ENCODE measurements at places on chromosomes 5 and 9.
A peak's percentile ranks its signal among the peaks of the same experiment; 100 is the strongest.

GRCh38 chr5:111996574-111996973 is 239.6 kb upstream of the NREP start:
- DNase-seq: no peak

DNA sequence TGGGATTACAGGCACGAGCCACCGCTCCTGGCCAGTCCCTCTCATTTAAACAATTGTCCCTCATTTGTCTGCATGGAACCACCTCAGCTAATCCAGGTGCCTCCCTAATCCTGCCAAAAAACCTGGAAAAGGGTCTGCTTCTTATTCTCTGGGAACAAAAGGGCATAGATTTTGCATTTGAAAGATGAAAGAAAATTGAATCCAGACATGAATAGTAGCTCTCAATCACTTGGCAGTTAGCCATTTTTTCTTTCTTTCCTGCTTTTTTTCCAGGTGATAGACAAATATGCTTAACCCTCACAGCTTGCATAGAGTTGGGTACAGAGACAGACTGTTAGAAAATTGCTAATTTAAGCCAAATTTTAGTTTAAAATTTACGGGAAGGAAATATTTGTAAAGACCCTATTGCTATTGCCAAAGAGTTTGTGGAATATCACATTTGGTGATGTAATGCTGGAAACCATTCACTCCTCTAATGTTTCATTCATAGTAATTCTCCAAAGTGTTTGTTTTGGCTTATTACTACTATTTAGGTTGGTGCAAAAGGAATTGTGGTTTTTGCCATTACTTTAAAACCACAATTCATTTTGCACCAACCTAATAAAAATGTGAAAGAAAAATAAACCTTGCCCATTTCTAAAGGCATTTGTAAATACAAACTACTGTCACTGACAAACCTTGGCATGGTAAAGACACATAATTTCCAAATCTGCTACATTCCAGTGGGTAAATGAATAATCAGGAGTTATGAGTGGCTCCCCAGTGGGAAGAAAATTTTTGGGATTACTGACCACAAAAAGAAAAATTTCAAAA is 80.5 kb upstream of the JAK2 start:
- no peak for DNase-seq

DNA sequence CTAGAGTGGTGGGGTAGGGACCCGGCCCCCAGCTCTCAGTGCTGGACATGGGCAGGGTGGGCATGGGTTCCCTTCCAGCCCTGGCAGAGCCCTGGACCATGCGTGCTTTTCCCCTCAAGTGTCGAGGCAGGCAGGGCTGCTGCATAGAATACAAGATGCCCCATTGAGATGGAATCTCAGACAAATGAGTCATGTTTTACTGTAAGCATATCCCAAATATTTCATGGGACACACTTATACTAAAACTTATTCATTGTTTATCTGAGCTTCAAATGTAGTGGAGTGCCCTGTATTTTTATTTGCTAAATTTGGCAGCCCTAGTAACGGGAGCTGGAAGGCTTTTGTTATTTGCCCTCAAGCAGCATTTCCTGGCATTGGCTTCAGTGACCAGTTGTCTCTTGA is 3.2 kb upstream of the RNU6ATAC start:
- DNase-seq: no peak

DNA sequence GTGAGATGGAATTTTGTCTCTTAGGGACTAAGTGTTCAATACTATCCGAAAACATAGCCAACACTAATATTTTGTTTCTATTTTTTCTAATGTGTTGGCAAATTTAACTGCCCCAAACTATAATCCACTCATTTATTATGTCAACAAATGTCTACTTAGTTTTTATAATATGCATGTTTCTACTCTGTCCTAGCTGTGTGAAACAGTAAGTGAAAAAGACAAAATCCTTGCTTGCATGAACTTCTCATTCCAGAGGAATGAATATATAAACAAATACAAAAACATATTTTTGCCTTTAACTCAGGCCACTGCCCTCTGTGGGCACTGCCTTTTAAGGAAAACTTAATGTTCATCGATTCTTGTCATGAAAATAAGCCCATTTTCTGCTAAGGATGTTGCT is 1275.4 kb upstream of the CDH18 start:
- no peak for DNase-seq

DNA sequence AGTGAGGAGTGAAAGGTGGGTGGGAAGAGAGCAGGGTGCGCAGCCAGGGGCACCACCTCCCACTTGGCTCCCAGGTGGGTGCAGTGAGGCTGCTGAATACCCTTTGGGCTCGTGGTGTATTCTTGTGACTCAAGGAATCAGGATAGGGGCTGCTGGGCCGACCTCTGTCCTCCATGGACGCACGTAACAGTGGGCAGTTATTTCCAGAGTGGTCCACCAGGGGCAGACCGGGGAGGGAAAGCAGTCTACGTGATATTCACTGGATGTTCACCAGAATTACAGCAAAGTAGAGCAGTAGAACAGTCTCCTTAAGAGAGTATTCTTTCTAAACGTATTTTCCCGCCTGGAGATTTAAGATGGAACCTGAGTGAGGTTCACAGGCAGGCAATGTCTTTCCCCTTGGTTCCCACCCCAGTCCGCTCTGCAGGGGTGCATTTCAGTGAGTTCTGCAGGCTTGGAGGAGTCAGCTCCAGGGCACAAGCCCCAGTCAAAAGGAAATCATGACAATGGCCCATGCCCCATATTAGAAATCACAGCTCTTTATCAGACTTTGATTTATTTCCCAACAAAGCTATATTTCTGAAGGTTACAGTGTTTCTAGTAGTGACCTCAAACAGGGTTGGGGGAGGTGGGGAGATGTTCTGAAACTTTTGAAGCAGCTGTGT is 88.7 kb downstream of the SYK start:
- no peak for DNase-seq

GRCh38 chr5:79493596-79494345 is 20.2 kb downstream of the HOMER1 start:
- DNase-seq: no peak

GRCh38 chr5:132063090-132063911 is 2.8 kb downstream of the IL3 start:
- peak; percentile 90 for DNase-seq

DNA sequence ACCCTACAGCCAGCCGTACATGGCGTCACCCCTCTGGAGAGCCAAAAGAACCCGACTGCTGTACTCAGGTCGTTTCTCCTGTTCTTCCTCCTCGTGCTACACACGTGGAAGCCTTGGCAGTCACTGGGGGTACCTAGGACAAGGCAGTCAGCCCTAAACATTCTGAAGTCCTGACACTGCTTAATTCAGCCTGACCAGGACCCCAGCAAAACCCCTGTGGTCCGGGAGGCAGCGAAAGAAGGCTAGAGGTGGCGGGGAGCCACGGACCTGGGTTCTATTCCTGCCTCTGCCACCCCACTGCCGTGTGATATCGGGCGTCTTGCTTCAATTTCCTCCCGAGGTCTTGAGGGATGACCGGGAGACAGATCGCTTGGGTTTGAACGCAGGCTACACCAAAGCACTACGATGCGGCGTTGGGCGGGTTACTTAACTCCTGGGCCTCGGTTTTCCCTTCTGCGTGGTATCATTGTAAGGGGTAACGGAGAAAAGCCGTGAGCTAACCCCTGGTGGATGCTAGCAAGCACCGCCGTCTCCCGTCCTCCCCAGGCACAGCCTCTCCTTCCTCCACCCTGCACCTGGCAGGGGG is 429 bp upstream of the ARL10 start:
- no peak for DNase-seq

- DNase-seq: no peak
Observed at GRCh38 chr9:98823666-98824334, 16.3 kb downstream of the GALNT12 start.

DNA sequence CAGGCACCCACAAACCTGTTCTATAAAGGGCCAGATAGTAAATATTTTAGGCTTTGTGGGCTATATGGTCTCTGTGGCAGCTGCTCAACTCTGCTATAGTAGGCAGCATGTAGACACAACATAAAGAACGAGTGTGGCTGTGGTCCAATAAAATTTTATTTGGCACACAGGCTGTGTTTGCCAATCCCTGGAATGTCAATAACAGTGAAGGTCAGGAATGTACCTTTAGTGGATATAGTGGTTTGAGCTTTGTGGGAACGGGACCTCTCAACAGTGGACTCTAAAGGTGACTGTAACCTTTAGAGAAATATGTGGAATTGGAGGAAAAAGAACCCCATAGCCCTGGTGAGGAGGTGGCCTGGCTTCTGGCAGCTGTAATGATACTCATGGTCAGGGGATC is 145.2 kb downstream of the MAST4 start:
- no peak for DNase-seq

DNA sequence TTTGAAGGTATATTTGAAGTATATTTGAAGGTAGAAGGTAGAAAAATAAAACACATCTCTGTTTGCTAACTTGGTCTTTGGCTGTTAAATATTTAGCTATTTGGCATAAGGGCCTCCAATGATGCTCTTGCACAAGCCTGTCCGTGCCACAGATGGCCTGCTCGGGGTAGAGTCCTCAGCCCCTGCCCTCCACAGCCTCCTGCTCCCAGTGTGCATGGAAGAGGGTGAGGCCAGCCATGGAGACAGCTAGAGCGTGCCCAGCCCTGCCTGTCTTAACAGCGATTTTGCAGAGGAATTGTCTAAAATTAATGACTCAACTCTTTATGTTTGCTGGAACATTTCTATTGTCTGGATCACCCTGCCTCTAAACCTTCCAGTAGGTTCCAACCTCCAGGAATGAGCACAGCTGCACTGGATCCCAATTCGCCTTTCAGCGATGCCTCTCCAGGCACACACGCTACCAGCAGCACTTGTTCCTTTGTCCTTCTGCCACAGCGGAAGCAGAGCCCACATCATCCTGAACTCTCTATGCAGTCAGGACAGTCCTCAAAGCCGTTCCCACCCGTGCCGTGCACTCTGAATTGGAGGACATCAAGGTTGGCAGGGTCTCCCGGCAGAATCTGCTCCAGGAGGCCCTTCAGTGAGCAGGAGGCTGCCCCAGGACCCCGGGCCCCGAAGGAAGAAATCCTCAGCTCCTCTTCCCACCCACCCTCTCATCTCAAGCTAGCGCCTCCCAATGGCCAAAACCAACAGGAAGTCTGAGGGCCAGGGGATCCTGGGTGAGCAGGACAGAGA is 254.0 kb upstream of the IRX1 start:
- DNase-seq: no peak

DNA sequence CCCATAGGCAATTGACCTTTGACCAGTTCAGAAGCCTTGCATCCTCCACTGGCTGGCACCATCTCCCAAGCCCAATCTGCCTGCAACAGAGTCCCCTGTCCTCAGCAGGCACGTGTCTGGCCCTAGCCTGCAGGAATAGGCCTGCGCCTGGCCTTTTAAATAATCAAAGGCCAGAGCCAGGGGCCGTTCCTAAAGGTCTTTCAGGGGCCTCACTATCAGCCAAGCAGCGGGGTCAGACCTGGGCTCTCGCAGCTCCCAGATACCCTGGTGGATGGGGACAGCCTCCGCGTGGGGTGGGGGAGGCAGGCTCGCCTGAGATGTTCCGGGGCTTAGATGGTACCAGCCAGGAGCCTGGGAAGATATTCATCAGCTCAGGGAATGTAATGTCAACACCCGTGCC is 32.6 kb downstream of the SLC6A3 start:
- no peak for DNase-seq

GRCh38 chr5:179196405-179197079 is 136.4 kb downstream of the ZNF354C start:
- DNase-seq: no peak

GRCh38 chr9:95313010-95313498 is 4.5 kb downstream of the FANCC start:
- DNase-seq: no peak

- no peak for DNase-seq
Observed at GRCh38 chr9:125839317-125839716, 92.1 kb downstream of the PBX3 start.

DNA sequence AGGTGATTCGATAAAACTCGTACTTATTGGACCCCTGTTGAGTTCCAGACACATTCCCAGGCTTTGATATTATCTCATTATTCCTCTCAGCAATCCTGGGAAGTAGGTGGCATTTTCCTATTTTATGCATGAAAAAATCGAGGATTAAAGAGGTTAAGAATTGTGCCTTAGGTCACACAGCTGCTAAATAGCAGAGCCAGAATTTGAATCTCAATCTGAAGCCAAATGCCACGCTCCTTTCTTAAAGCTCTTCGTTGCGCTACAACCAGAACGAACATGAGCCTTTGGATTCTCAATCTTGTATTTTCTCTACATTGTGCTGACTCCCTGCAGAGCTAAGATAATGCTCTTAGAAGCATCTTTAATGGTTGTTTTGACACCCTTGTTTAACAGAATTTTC is 527.8 kb upstream of the TLE4 start:
- DNase-seq: no peak

DNA sequence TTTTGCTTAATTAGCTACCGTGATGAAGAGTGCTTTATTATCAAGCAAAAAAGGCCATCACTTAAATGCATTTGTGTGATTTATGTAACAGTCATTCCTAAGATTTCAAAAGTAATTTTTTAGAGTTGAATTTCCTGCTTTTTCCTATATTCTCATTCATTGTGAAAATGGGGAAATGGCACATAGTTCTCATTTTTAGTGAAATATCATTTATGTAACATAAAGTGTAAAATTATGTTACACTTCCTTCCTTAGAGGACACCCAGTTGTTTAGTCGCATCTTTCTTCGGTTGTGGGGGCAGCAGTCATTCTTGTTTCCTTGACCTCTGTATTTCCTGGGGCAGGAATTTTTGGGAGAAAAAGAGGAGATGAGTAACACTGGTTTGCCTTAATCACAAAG is 142.8 kb downstream of the MAST4 start:
- no peak for DNase-seq

GRCh38 chr5:79241535-79241979 is 5.6 kb downstream of the JMY start:
- DNase-seq: no peak

- no peak for DNase-seq
Observed at GRCh38 chr9:15485836-15486666, 24.7 kb downstream of the PSIP1 start.

- DNase-seq: no peak
Observed at GRCh38 chr5:22928821-22929482, 75.8 kb upstream of the CDH12 start.

GRCh38 chr5:36613241-36613640 is 6.8 kb downstream of the SLC1A3 start:
- DNase-seq: no peak

DNA sequence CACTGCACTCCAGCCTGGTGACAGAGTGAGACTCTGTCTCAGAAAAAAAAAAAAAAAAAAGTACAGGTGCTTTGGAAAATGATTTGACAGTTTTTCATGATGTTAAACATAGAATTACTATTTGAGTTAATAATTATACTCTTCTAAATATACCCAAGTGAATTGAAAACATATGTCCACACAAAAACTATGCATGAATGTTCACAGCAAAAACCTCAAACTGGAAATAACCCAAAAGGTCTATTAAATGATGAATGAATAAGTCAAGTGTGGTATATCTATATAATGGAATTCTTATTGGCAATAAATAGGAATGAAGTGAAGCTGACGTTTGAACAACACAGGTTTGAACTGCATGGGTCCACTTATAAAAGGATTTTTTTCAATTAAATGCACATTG is 207.2 kb upstream of the DAB2 start:
- DNase-seq: no peak
